ENCODE measurements at places on chromosomes 7 and 10.

DNA sequence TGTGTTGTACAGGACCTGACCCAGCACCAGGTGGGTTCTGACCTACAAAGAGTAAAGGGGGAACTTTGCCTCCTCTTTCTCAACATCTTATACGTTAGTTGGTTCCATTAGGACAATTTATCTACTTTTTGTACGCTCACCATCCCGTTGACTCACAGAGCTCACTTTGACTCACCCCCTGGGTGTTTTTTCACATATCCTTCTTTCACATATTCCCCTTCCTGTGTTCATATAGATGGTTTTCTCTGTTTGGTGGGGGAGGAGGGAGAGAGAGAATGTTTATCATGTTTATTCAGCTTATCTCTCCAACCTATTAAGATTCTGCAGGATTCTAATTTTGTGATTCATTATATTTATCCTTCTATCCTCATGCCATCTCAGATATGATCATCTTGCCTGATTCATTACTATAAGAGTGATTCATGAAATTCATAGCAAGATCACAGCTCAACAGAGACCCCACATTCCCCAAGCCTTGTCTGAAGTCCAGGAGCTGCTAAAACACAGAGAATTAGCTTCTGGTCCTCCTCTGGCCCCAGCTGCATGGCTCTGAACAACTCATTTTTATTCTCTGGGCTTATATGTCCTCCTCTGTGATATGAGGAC is 37.2 kb downstream of the PRSS2 start:
- DNase-seq = no peak

GRCh38 chr10:43816351-43817321 is 168.0 kb upstream of the ZNF32 start:
- DNase-seq = no peak

DNA sequence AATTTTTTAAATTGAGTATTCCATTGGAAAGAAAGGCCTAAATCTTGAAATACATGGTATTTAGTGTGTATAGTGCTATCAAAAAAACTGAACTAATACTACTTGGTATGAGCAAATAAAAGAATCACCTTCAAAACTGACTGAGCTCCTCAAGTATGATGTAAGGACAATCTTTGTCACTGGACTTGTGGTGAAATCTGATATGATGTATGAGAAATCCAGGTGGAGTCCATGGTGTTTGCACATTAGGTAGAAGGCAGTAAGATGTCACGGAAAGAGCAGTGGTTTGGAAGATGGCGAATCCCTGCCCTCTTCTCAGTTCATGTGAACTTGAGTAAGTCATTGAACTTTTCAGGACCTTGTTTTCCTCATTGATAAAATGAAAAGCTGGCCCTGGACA is 62.1 kb upstream of the COL1A2 start:
- no peak for DNase-seq

- DNase-seq = no peak
Measured at GRCh38 chr7:17120756-17121155, 177.7 kb upstream of the AHR start.

DNA sequence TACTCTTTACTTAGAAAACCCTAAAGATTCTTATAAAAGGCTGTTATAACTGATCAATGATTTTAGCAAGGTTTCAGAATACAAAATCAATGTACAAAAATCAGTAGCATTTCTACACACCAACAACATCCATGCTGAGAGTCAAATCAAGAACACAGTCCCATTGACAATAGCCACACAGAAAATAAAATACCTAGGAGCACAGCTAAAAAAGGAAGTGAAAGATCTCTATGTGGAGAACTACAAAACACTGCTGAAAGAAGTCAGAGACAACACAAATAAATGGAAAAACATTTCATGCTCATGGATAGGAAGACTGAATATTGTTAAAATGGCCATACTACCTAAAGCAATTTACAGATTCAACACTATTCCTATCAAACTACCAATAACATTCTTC is 427.0 kb downstream of the KCNMA1 start:
- no peak for DNase-seq

- DNase-seq = no peak
Measured at GRCh38 chr10:59976909-59977308, 70.6 kb upstream of the CCDC6 start.

GRCh38 chr10:71402005-71402404 is 5.3 kb downstream of the CDH23 start:
- no peak for DNase-seq

DNA sequence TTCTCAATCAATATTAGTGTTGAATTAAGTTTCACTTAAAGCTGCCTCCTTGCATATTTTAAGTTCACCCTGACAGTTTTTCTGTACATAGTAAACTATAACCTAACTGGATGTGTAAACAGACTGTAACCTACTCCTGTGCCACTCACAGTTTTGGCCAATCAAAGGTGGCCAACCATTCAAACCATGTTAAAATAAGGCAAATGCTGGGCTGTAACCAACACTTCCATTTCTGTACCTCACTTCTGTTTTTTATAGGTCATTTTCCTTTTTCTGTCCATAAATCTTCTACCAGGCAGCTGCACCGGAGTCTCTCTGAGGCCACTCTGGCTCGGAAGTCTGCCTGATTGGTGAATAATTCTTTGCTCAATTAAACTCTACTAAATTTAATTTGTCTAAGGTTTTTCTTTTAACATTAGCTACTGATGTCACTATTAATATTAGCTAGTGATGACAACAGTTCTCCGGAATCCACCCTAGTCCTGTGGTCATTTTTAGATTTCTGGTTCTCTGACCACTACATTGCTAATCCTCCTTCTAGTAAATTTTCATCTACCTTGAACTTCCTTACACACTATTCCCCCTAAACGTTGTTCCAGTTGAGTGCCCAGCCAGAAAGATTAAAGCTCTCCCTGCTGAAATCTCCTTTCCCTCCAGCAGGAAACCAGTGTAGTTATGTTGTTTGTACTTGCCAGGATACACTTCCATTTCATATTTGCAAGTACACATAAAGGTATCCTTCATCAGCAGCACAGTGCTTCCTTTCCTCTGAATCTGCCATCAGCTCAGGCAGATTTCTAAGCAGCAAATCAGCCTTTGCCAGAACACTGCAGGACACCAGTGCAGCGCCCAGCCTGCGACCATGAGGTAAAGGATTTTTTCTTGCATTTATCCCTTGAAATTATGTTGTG is 18.6 kb upstream of the IFIT2 start:
- DNase-seq = no peak

DNA sequence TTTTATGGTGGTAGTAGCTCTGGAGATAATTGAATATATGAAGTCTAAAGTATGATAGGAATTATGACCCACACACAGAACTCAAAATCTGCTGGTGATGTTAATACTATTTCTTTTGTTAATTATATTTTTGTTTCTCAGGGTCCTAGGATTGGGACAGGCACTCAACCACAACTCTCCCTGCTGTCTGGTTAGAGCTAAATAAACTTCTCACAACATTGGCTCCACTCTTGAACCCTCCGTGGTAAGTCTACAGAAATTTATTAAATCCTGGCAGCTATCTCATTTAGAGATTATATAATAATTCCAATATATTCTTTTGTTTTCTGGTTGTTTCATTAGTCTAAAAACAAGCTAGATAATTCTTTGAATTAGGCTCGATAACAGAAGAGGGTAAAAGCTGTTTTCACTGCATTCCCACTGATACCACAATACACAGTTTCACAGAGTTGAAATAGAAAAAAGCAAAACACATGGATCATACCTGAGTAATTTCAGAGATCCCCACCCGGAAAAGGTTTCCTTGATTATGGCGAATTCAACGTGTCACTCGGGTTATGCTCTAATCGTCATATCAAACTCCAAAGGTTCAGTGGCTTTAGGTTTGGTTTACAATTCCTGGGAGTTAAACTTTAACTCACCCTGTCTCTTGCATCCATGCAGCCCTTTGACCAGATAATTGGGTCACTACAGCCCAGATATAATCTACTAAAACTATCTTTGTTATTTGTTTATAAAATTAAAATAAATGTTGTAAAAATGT is at the start of gene A1CF:
A1CF (minus strand) TSS at position 531 of the 763 bp plus-strand sequence. CDS start 25,687 bp downstream, outside the sequence.
- DNase-seq = no peak

- peak; percentile 30 for DNase-seq
Measured at GRCh38 chr7:101882595-101883564, 65.5 kb downstream of the CUX1 start.

DNA sequence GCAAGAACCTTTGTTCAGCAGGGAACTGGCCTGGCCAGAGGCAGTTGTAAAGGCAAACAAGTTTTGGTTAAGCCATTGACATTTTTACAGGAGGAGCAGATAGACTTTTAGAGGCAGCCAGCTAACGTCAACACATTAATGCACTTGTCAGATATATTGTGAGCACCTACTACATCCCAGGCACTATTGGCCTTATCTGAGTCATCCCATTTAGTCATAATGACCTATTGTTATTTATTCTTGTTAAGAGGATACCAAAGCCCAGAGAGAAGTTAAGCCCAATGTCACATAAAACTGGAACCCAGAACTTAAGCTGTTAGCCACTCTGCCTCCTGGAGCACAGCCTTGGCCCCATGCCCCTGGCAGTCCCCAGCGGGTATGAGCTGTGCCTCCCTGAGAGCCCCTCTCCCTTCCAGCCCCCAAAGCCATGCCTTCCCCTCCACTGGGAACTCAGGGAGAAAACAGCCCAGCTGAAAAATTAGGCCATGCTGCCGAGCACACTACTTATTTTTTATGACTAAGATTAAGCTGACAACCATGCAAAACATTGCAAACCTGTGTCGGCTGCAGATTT is 32.7 kb upstream of the TRIM8 start:
- no peak for DNase-seq

- DNase-seq = no peak
Measured at GRCh38 chr7:138579136-138579535, 119.1 kb downstream of the TRIM24 start.

- no peak for DNase-seq
Measured at GRCh38 chr10:121880895-121881294, 46.9 kb downstream of the ATE1 start.

- no peak for DNase-seq
Measured at GRCh38 chr7:51175992-51176388, 140.6 kb downstream of the COBL start.

- DNase-seq = no peak
Measured at GRCh38 chr7:138835087-138835486, 37.1 kb upstream of the ATP6V0A4 start.

- no peak for DNase-seq
Measured at GRCh38 chr7:34338961-34339526, 319.0 kb upstream of the NPSR1 start.

DNA sequence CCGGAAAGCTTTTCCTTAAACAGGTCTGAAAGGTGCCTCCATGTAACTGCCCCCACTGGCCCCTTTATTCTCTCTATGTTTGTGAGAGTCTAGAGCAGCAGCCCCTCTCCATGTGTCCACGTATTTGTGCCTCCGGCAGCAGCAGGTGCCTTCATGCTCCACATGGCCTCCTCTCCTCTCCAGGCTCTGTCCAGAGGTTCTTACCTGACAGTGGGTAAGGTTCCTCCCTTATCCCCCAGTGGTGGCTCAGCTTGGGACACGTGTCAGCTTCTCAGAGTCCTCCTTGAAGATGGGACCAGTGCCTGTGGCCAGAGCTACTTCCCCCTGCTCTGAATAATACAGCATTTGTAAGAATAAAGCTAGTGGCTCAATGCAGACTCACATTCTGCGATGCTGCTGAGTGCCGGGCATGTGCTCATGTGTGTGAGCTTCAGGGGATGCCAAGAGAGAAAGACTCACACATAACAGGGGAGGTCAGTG is 7.9 kb downstream of the CALML3 start:
- DNase-seq = no peak

- no peak for DNase-seq
Measured at GRCh38 chr10:88991161-88991898, 732 bp downstream of the FAS start.

DNA sequence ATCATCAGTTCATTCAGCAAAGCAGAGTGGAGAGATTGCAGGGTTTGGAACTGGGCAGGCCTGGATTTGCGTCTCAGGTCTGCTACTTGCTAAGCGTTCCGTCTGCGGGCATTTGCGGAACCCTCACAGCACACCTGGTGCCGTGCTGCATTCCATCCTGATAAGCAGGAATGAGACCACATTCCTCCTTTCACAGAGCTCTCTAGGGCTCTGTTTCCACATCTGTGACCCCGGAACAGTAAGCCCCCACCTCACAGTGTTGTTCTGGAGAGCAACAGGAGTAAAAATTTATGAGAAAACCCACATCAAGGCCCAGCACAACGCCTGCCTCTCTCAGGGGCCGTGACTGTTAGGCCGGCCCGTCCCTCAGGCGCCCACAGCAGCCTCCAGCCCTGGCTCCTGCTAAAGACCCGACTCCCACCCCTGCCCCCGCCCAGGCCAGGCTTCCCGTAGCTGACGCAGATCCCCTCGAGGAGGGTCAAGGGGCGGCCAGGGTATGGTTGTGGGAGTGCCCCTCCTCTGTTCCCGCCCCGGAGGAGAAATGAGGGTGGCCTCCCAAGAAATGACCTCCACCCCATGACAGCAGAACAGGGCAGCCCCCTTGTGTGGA is 128.9 kb downstream of the RGS10 start:
- DNase-seq = no peak

GRCh38 chr10:83862723-83863122 is 276.6 kb upstream of the GHITM start:
- no peak for DNase-seq

DNA sequence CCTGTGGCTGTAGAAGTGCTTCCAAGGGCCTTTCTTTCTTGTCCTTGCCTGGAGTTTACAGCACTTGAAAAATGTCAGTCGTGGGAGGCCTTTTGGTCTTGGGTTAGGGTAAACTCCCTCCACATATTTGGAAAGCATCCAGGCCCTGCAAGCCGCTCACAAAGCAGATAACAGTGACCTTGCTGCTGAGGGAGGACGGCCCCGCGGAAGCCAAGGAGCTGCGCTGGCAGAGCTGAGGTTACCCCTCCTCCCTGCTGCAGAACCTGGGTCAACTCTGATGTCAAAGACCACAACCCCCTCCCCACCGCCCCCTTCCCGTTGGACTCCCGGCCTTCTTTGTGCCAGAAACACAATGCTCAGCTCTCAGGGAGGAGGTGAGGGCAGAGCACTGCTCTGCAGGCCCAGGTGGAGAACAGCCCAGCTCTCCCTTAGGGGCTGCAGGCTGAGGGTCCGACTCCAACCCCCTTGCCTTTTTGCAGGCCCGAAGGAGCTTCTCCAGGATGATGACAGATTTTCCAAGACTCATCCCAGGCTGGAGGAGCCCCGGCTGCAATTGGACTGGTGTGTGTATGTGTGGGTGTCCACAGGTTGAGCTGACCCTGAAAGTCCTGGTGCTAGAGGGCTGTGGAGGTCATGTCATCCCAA is 957.6 kb upstream of the ZNF722 start:
- no peak for DNase-seq

DNA sequence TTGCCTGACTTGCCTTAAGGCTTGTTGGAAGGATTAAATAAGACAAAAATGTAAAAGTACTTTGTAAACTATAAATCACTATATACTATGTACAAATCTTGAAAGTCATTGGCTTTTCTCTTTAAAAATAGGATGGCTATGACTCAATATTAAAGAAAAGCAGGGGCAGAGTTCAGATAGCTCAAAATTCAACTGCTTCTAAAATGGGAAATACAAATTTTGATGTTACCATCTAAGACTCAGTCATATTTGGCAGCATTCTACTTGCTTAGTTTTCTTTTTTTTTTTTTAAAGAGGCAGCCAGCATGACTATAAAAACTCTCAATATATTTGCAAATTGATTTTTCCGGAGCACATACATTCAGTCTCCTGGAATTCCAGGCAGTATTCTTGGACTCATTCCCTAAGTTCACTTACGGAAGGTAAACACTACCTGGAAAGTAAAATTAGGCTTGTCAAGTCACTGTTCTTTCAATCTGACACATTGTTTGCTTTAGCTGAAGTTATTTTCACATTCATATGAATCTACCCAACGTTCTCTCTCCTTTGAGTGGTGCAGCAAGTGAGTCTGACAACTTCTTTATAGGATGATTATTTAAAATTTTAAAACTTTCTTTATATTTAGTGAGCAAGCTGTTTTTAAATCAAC is 133.8 kb upstream of the CCDC6 start:
- DNase-seq = no peak

- DNase-seq = no peak
Measured at GRCh38 chr7:44395067-44395466, 69.7 kb upstream of the CAMK2B start.

Data from neural crest cell (in vitro differentiated cells).